ENCODE measurements at places on chromosomes 1 and 21.

- no peak for DNase-seq
These were observed 18.2 kb upstream of the PTGFRN start for GRCh38 chr1:116891396-116892079.

- DNase-seq, result no peak
These were observed 11.2 kb downstream of the UBE2Q1 start for GRCh38 chr1:154547105-154547732.

- DNase-seq, result no peak
These were observed 165.9 kb downstream of the ADGRL4 start for GRCh38 chr1:78840453-78841271.

GRCh38 chr1:3847081-3847480 lies 9.9 kb downstream of the CEP104 start:
- no peak for DNase-seq

DNA sequence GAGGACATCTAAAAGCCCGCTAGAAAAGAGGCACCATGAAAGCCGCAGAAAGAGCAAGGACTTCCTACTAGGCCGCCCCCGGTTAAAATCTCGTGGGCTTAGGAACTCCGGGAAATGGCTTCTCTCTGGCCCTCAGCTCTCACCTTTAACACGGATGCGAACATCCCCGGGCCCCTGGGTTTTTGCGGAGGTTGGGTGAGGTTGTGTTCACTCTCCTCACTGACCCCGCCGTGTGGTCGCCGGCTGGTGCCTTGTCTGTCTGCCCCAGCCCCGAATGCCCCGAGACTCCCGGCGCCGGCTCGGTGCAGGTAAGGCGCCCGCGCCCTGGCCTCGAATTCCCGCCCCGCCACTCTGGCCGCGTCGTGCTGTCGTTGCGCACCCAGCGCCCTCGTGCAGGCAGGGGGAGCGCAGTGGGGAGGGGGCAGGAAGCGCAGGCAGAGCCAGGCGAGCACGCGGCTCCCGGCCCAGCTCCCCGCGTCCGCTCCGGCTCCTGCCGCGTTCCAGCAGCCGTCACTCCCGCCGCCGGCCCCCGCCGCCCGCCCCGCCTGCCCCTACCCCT lies at the start of gene SHISAL2A:
Gene SHISAL2A, plus strand, starts transcription at position 437 of the 559 bp plus-strand sequence. CDS start 326 bp downstream, outside the sequence.
- DNase-seq, result peak; percentile 33
